ENCODE measurements at places on chromosomes 6 and 20. TPM values are rescaled to one million over a fixed set of nuclear protein-coding genes. Genes with fewer than 3 reads are reported as not detected.

GRCh38 chr6:151241853-151242252 lies 2.1 kb downstream of the AKAP12 start:
- H3K27ac ChIP-seq, result no peak overlapping the region
- peaks cover 76% of the 10 kb centered on the region for H3K27me3 ChIP-seq
- no peak for DNase-seq

- DNase-seq, result no peak
- H3K4me1 ChIP-seq, result no peaks in the 10 kb centered on the region
- H3K27ac ChIP-seq, result no peak overlapping the region
- H3K27me3 ChIP-seq, result no peaks in the 10 kb centered on the region
- no peak overlapping the region for H3K4me3 ChIP-seq
These were observed 9.2 kb downstream of the ECI2 start for GRCh38 chr6:4125933-4126864.

DNA sequence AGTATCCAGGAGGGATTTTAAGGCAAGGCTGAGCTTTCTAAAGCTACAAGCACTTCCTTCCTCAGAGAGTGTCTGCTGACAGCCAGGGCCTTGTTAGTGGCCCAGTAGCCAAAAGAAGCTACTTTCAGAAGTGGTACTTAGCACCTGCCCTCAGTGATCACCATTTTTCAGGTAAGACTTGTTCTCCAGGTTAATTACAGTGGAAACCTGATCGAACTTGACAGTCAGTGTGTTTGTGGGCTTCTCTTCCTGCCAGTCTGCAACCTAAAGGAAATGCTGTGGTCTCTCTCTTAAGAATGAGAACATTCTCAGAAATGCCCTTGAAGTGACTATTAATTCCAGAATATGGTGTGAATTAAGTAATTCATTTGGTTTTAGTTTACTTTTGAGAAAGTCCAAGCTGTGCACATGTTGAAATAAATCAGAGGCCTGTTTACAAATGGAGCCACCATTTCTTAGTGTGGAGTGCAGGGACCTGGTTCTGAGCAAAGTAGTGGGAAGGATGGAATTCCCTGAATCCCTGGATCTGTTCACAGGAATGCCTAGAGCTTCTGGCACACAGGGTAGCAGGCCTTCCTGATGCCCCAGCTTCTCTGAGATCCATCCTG lies 185.3 kb upstream of the AGPAT4 start:
- H3K27me3 ChIP-seq, result no peaks in the 10 kb centered on the region
- H3K27ac ChIP-seq, result peak overlapping the region; percentile 52

- H3K36me3 ChIP-seq, result no peaks in the 10 kb centered on the region
- H3K27me3 ChIP-seq, result peaks cover 14% of the 10 kb centered on the region
- H3K4me3 ChIP-seq, result no peak overlapping the region
- no peak for DNase-seq
- H3K27ac ChIP-seq, result no peak overlapping the region
- peaks cover 2% of the 10 kb centered on the region for H3K4me1 ChIP-seq
These were observed 37.1 kb downstream of the TPD52L1 start for GRCh38 chr6:125190667-125191066.

LKAAEAR1 gene
- total RNA-seq, result 0.57 TPM
